AML-193 (cell line): ENCODE measurements at places on chromosomes 5 and 9.

- DNase-seq = no peak
Observed at GRCh38 chr9:116800885-116801284, 113.8 kb downstream of the TRIM32 start.

GRCh38 chr9:89531766-89532165 lies 33.9 kb upstream of the SEMA4D start:
- DNase-seq = no peak

GRCh38 chr5:73447530-73448462 lies 781 bp downstream of the FOXD1 start:
- DNase-seq = no peak

DNA sequence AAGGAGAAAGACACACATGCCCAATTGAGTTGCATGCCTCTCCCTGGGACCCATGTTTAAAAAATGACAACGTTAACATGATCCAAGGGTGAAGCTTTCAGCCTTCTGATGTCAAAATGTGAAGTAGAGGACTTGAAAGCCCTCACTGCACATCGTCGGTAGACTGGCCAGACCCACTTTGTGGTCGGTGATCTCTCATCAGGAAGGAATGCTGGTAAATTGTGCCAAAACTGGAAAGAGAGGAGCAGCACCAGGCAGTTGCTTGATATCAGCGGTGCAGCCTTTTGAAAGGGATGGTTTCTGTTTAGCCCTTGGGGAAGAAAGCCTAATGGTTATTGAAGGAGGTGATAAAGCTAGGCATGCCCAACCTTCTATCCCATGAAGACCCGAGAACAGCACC lies 125.3 kb upstream of the MARCHF11 start:
- no peak for DNase-seq

DNA sequence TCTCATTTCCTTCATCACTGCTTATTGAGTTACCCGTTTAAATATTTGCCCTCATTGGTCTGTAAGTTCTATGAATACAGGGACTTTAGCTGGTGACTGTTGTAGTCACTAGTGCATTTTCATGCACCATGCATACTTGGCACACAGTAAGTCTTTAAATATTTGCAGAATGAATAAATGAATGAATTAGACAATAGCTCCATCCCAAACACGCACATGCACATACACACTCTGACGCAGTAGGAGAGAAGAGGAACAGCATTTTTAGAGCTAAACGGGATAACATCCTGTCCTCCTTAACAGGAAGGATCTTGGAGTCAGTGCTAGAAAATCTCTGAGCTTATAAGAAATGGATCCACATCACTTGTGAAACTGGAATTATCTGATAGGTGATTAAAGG lies 447.7 kb downstream of the KIF4B start:
- no peak for DNase-seq

- no peak for DNase-seq
Observed at GRCh38 chr9:4994166-4994890, 9.3 kb downstream of the JAK2 start.

DNA sequence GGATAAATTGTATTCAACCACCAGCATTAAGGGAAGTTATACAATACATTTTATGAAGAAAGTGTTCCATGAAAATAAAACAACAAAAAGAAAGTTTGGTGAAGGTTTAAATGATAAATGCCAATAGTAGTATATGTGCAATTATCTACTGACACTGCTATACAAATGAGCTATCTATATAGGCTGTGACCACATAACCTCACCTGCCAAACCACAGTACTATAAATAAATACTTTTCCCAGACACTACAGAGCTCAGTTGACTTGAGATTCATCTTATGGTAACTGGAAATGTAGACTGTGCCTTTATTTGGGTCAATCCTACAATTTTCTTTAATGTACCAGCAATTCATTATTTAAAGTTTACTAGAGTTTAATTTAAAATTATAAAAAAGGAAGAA lies 81.0 kb upstream of the CCDC152 start:
- DNase-seq = no peak

GRCh38 chr9:116490321-116490720 lies 196.8 kb upstream of the TRIM32 start:
- no peak for DNase-seq

DNA sequence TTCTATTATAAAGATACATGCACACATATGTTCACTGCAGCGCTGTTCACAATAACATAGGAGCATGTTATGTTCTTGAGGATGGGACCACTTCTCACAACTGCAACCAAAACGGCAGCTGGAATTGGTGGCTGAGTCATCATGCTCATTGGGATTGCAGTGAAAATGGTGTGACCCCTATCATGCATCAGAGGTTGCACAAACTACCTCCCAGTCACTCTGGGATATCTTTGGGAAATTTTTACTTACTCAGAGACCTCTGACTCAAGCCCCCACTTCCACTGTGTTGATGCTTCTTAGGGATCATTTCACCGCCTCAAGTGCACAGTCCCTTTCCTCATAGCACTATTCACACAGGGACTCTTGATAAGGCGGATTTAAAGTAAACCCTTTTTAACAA lies 474.1 kb downstream of the BNC2 start:
- no peak for DNase-seq

DNA sequence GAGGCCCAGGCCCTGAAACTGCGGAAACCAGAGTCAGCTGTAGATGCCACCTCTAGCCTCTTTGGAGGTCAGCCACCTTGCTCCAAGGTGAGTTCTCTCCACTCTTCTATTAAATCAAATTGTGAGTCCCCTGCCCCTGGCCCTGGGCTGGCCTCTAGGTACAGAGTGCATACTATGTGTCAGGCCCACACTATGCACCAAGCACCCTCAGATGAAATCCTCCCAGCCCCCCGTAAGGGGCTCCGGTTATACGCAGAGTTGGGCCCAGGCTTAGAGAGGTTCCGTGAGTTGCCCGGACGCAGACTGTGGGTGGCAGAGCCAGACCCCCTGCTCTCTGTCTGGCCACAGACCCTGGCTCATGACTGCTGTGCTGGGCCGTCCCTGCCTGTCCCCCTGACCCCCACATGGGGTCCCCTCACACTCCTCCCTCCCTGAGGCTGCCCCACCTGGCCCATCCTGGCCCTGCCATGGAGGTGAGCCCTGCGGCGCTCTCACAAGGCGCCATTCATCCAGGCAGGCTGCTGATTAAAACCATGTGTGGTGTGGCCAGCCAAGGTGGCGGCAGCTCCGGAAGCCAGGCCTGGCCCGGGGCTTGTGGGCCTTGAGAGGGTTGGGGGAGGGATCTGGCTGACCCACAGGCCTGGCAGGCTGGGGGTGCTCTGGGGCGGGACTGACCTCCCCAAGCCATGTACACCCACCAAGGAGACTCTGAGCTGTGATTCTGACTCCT lies 65.5 kb upstream of the SYNPO start:
- DNase-seq = no peak

DNA sequence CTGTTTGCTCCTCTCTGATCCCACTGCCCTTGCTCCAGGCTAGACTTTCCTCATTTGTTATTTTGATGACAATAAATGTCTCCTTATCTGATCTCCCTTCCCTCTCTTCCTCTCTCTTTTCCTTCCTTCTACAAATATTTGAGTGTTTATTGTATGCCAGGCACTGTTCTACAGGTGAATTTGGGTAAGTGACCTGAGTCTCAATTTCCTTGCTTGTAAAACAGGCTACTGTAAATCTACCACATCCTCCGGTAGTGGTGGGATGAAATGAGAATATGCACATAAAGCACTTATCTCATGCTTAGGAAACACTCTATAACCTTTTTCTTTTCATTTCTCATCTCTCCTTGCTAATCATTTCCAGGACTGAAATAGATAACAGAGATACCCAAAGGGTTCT lies 86.4 kb downstream of the HMHB1 start:
- DNase-seq = no peak

- no peak for DNase-seq
Observed at GRCh38 chr5:35164860-35165542, 65.3 kb downstream of the PRLR start.

DNA sequence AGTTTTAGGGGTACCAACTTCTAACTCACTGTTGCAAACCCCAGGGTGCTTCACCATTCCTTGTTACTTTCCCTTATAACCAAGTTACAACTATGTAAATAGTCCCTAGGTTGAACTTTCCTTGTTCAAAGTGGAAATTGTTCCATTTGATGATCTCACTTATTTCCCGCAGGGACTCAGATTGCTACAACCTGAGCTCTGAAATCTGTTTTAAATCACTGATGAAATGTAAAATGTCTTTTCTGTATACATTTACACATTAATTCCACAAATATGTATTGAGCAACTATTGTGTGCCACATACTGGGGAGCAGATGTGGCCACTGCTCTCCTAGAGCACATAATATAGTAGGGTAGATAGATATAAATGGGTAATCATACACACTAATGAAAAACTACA lies 69.1 kb upstream of the TARS1 start:
- no peak for DNase-seq
